ENCODE measurements at places on chromosomes 2 and 18.
A peak's percentile ranks its signal among the peaks of the same experiment; 100 is the strongest.

GRCh38 chr2:152189622-152190495 is 14.3 kb upstream of the STAM2 start:
- peak; percentile 58 for DNase-seq

GRCh38 chr2:225495706-225496105 is 96.2 kb downstream of the NYAP2 start:
- DNase-seq, result no peak

GRCh38 chr2:153476491-153476815 is 2.1 kb downstream of the RPRM start:
- DNase-seq, result peak; percentile 25

DNA sequence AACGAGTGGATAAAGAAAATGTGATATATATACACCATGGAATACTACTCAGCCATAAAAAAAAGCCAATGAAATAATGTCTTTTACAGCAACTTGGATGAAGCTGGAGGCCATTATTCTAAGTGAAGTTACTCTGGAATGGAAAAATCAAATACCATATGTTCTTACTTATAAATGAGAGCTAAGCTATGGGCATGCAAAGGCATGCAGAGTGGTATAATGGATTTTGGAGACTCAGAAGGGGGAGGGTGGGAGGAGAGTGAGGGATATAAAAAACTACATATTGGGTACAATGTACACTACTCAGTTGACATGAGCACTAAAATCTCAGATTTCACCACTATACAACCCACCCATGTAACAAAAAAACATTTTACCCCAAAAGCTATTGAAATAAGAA is 1.7 kb upstream of the MSGN1 start:
- DNase-seq, result no peak

DNA sequence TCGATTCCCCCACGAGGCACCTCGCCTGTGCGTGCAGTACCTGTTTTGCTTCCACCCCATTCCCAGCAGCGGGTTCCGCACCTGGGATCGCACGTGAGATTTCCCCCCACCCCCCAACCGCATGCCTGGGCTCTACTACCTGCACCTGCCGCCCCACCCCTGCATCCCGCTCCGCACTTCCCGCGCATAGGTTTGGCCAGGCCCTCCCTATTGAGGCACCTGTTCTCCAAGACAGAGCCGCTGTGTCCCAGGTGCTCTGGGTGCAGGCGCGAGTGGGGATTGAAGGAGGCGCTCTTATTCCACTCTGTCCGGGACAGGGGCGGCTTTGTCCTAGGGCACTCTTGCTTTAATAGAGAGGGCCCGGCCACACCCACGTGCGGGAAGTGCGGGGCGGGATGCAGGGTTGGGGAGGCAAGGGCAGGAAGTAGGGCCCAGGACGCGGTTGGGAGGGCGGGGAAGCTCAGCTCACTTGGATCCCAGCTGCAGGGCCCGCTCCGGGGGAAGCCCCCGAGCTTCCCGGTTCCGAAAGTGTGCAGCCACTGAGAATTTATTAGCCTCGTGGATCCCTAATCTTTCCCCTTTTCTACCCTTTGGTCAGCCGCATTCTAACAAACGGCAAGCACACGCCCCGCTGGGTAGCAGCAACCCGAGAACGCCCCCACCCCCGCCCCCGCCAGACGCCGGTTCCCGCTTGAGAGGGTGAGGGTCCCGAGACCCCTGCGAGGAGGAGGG is 670 bp upstream of the MOCOS start:
- no peak for DNase-seq

- DNase-seq, result no peak
These were observed 309.1 kb upstream of the COL3A1 start for GRCh38 chr2:188664951-188665595.

Data from retina (tissue), 1 donor.